ENCODE measurements at places on chromosomes 2 and 18.

DNA sequence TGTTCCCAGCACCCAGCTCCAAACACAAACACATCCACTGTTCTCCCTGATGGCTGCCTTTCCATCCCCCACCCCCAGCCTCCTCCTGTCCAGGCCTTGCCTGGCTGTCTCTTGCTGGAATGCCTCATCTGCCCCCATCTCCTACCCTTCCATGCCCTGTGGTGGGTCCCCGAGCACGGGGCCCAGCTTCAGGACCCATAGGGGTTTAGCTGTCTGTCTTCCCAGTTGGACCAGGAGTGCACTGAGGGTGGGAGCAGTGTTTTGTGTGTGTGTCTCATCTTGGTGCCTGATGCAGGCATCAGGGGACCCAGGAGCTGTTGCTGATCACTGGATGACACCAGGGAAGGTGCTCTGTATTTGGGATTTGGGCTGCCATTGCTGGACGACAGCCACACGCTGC is 34.5 kb downstream of the GLI2 start:
- DNase-seq, result no peak

GRCh38 chr2:51472300-51472699 is 440.4 kb upstream of the NRXN1 start:
- DNase-seq, result no peak

DNA sequence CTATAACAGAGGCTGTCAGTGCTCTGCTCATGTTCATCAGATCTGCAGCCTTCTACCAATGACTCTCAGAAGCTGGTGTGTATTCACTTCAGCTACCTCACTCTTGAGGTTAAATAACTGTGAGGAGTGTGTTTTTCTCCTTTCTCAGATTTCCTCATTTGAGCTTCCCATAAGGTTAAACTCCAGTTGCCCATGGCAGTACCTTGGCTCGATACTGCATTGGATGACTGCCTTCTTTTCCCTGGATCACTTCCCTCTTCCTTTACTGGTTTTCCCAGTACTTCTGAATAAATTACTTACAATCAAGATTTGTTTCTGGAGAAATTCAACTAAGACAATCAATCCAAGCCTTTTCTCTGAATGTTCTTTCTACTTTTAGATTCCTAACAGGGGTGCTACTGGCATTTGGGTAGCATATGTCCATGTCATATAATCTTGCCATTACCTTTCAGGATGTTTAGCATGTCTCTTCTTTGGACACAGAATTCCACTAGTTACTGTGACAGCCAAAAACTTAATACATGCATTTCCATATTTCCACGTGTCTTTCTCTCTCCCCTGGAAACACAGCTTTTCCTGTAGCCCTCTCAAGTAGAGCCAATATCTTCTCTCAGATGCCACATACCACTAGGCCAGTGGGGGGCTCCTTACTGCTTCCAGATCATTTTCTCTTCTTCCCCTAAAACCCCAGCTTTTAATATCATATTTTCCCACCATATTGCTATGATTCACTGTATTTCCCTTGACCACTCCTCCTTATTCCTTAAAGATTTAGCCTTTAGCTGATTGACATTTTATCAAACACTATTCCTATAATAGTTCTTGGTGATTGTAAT is 15.0 kb upstream of the SPOPL start:
- DNase-seq, result no peak

- DNase-seq, result no peak
These were observed 123.3 kb upstream of the NYAP2 start for GRCh38 chr2:225276207-225276606.

GRCh38 chr2:186399082-186399644 is 86.9 kb upstream of the ZC3H15 start:
- no peak for DNase-seq

DNA sequence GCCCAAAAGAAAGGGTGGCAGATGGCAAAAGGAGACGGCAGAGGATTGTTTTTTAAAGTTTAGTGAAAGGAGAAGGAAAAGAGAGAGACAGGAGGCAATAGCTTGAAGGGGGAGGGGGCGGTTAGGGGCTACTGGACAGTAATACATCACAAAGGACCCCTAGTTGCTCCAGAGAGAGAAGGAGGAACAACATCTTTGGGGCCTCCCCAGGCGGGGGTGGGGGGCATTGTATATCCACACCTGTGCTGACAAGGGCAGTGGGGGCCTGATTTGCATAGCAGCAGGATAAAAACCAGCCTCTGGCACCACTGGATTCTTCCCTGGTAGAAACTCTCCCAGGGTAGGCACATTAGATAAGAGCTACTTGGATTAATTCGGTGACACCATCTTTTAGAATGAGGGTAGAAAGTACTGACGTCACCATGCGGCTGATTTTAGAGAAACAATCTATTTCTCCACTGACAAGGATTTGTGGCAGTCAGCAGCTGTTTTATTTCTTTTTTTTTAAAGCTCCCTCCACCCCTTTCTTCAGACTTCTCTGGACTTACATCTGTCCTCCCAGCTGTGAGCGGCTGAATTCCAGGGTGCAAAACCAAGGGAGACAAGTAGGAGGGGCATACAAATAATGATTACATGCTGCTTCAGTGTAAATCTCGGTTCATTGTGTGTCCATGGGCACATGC is 199.8 kb upstream of the NRP2 start:
- no peak for DNase-seq

GRCh38 chr2:16320716-16321115 is 344.9 kb downstream of the CYRIA start:
- DNase-seq, result no peak

DNA sequence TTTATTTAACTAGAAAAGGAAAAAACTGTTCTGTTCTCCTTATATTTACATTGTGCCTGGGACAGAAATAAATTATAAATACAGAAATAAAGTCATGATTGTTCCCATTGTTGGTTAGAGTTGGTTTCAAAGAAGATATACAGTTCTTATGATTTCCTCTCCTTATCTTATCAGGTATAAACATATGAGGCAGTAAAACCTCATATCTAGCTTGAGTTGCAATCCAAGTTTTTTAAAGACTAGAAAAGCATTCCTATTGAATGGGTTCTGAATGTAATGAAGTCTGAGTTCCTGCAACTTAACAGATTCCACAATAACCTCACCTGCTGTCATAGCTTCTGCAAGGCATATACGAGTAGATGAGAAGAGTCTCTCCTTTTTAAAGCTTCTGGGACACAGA is 114.7 kb upstream of the CAVIN2 start:
- no peak for DNase-seq

DNA sequence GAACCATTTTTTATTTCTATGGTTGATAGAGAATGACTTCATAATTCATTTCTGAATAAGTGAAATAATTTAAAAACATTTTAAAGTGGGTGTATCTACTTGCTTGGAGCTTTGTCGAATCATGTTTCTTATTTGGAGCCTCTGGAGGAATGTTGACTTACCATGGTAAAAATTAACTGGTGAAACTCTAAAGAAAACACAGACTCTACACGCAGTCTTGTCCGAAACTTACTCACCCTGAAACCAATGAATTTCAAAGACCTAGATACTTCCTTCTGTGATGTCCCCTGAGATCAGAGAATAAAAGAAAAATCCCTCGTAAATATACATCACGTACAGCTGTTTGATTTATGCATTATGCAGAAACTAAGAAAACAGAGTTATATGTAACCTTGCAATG is 665.2 kb upstream of the NRXN1 start:
- DNase-seq, result no peak

- DNase-seq, result no peak
These were observed 1541.9 kb upstream of the PIK3C3 start for GRCh38 chr18:40413160-40413559.

GRCh38 chr2:85130407-85130806 is 2.8 kb upstream of the TCF7L1 start:
- no peak for DNase-seq

DNA sequence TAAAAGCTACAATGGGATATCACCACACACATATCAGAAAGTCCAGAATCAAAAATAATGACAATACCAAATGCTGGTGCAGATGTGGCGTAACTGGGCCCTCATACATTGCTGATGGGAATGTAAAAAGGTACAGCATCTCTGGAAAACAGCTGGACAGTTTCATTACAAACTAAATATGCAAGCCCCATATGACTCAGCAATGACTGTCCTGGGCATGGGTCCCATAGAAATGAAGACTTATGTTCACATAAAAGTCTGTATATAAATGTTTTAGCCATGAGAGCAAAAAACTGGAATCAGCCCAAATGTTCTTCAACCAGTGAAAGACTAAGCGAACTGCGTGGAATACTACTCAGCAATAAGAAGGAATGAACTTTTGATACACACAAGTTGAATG is 56.7 kb downstream of the ALPK2 start:
- DNase-seq, result no peak

- no peak for DNase-seq
These were observed 4.6 kb downstream of the RPS27A start for GRCh38 chr2:55236992-55237543.

- DNase-seq, result no peak
These were observed 178.6 kb upstream of the ZNF804A start for GRCh38 chr2:184419744-184420143.

- no peak for DNase-seq
These were observed 1.4 kb downstream of the FRZB start for GRCh38 chr2:182864949-182865570.

- DNase-seq, result no peak
These were observed 3.2 kb downstream of the HJURP start for GRCh38 chr2:233851169-233851568.

DNA sequence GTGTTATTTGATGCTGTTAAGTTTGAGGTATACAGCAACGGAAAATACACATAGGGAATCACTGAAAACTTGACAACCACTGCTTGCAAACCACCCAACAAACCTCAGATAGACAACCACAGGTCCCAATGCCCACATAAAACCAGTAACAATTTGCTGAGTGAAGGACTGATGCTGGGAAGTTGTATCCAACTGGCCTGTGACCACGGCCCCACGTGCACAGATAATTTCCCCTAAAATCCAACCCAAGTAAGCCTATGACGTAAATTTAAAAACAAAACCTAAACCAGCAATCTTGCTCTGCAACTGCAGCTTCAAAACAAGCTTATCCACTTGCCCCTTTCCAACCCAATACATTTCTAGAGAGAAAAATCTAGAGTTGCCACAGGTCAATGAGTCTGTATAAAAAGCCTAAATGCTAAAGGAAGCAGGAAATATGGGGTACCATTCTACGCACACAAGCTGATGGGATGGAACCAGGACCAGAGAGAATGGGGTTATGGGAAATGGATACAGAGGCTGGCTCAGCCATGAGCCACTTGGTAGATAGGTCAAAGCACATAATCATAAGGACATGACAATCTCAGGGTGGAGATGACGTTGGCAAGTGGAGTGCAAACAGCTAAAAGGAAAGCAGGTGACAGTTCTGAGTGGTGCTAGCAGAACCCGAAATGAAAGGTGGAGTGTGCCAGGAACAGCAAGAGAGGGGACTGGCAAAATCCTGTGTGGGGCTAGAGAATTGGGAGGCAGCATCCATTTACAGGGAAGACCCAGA is 27.8 kb upstream of the CREB1 start:
- DNase-seq, result no peak

GRCh38 chr2:26302846-26303245 is 43.1 kb upstream of the SELENOI start:
- DNase-seq, result no peak

GRCh38 chr2:150247481-150247880 is 240.0 kb downstream of the RND3 start:
- no peak for DNase-seq

DNA sequence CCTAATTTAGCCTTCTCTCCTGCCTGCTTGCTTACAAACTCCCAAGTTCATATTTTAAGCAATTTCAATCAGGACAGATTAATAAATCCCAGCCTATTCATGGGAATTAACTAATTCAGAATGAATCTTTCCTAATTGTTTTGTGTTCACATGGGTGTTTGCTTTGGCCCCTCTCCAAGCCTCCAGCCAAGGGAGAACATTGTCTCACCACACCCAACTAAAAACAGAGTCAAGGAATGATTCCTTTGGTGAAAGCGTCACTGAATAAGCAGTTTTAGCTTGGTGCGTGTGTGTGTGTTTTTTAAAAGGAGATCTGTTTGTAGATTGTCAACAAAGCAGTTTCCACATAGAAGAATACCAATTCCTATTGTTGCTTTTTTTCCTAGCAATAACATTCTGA is 43.0 kb upstream of the DSG1 start:
- no peak for DNase-seq

- no peak for DNase-seq
These were observed 72.9 kb upstream of the SYT4 start for GRCh38 chr18:43350176-43350575.

- no peak for DNase-seq
These were observed 19.4 kb upstream of the NCOA1 start for GRCh38 chr2:24471662-24472061.
